Stimulated activated CD4-positive, alpha-beta T cell treated with anti-CD3 and anti-CD28 coated beads, Interleukin-1b, Interleukin-23, amount 100 ng/mL, for 24 hours (primary cell): ENCODE measurements at places on chromosomes 7 and 10.

- DNase-seq, result no peak
These were observed 38.3 kb downstream of the EPHB4 start for GRCh38 chr7:100789055-100789454.

- DNase-seq, result no peak
These were observed 122.4 kb downstream of the MAPK8 start for GRCh38 chr10:48428896-48429295.

DNA sequence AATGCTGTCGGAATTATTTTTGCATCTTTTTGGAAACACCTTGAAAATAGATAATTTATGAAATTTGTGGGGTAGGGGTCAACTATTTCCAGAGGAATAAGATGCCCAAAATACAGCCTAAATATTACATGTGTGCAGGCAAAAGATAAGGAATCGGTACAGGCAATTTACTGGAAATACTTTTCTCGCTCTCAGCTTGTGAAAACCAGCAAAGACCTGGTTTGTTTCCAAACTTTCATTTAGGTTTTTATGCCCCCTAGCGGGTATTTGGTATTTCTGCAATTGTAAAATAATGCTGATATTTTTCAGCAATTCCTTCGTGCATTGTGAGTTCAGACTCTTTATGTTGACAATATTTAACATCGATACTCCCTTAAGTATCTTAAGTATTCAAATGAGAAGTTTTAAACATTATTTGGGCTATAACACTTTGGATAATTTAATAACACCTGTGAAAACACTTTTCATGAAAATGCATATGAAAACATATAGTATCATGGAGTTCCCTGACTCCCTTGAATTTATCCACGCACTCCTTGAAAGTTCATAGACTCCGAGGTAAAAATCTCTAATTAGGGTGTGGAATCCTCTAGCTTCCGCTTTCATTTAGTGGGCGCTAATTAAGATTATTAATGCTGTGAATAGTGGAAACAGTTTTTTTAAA lies 132.4 kb downstream of the TSPAN12 start:
- no peak for DNase-seq

DNA sequence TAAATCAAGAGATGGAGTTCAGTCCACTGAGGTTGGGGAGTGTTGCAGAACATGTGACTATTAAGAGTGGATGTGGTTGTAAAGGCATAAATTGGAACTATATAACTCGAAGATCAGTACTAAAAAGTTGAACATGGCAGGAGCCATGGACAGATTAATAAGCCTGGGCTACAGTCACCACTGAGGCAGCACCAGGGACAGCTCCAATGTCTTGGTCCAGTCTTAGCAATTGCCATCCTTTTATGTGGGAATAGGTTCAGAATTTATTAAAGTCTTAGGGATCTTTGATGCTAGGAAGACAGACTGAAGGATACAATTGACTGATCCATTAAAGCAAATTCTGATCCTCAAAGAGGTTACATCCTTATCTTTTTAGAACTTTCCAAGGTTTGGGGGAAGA lies 156.6 kb downstream of the ADRA2A start:
- DNase-seq, result no peak

- no peak for DNase-seq
These were observed 78.4 kb upstream of the DUSP5 start for GRCh38 chr10:110419265-110419664.

GRCh38 chr10:127017541-127018297 lies 112.5 kb downstream of the DOCK1 start:
- no peak for DNase-seq

- no peak for DNase-seq
These were observed 31.8 kb upstream of the ABCA13 start for GRCh38 chr7:48139459-48139858.

DNA sequence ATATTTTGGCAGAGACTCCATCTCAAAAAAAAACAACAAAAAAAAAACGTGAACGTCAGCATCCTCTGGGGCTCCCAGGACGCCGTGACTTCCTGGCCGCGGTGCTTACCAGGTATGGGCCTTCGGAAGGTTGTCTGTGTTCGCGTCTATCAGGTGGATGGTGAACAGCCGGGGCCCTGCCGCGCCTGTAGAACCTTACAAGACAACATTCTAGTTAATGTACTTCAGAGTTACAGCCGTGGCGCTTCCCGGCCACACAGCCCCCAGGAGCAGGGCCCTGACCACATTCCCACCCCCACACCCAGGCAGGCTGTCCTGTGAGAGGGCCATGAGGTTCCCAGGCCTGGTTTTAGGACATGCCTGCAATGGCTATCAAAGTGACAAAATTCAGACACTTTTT lies 111.0 kb downstream of the SMURF1 start:
- no peak for DNase-seq

GRCh38 chr10:100847440-100847839 lies 65.3 kb upstream of the SLF2 start:
- DNase-seq, result peak; percentile 39

- no peak for DNase-seq
These were observed 112.5 kb downstream of the WNT2 start for GRCh38 chr7:117210397-117210796.

- DNase-seq, result no peak
These were observed 17.4 kb downstream of the PSAP start for GRCh38 chr10:71833451-71834342.

DNA sequence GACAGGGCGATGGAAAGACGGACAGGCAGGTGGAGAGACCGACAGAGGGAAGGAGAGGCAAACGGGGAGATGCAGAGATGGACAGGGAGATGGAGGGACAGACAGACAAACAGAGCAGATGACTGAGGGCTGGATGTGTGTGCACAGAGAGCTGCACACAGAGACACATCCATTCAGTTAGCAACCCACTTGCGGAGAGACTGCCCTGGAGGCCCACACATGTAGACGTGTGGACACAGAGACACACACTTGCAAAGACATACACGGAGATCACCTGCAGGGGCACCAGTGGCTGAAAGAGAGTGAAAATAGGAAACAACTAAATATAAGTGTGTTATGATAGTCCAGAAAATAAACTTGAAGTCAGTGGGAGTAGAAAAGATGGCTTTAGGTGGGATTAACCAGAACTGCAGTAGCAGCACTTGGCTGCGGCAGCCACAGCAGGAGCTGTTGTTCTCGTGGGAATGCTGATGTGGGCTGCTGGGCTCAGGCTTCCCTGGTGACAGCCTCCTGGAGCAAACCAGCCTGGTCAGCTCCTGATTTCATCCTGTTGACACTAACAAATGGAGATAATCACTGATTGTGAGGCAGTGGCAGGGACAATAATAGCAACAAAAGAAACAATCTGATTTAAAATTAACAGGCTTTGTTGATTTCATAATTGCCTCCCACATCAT lies 134.1 kb downstream of the CCNY start:
- DNase-seq, result no peak

DNA sequence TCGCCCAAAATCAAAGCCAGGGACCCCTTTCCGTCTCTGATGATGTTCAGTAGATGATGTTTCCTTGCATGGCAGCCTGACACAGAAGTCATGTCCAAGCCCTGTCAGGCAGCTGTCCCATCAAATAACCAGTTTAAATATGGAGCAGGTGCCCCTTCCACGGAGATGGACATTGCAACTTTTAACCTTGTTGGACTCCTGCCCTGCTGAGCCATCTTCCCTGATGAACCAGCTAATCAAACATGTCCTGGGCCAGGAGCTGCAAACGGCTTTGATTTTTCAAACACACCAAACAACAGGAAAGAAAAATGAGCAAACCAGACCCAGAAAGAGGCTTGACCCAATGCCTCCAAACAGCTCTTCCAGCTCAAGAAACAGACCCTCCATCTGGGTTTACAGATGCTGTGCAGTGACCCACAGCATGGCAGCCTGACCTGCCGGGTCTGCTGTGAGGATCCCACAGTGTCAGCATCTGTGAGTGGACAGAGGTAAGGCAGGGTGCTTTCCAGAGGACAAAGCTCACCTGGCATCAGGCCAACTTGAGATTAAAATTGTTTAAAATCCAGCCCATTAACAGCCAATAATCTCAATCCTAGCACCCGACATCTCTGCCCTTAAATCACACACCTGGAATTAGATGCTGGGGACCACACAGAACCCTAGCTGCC lies 372.6 kb downstream of the GRID1 start:
- no peak for DNase-seq

DNA sequence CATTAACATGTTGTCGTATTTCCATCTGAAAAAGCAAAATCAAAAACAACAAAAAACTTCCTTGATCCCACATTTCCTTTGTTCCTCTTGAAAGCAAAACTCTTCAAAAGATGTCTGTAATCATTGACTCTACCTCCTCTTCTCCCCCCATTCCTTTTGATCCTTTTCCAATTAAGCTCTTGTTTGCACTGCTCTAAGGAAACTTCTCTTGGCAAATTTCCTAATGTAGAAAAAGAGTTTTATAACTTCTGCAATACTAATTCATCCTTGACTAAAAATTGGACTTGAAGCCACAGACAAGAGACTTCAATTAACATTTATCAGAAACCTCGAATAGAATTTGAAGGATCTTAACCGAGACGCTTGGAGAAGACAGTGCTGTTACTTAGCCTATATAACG lies 317.1 kb upstream of the SEMA3C start:
- no peak for DNase-seq

GRCh38 chr7:112296432-112296831 lies 89.9 kb downstream of the ZNF277 start:
- DNase-seq, result no peak

- DNase-seq, result no peak
These were observed 150.7 kb downstream of the BTAF1 start for GRCh38 chr10:92074126-92074887.

GRCh38 chr7:138116892-138117291 lies 40.6 kb downstream of the AKR1D1 start:
- DNase-seq, result no peak

- no peak for DNase-seq
These were observed 714.9 kb downstream of the KCNMA1 start for GRCh38 chr10:76922666-76923065.

GRCh38 chr10:114273910-114274309 lies 34.9 kb downstream of the VWA2 start:
- DNase-seq, result no peak

DNA sequence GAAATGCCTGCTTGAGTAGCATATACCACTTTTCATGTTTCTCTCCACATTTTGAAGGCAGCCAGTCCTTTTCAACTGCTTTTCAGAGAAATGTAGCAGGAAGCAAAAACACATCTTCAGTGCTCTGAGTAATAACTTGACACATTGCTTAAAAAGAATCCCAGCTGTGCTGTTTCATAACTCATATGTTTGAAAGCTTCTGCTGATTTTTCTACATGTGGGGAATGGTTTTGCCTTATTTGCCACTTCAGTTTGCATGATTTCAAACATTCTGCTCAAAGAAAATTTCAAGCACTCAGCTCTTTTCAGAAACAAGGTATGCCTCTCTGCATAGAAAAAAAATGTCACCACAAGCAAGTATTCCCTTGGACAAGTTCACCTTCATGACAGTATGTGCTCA lies 732.8 kb downstream of the POM121L12 start:
- DNase-seq, result no peak

DNA sequence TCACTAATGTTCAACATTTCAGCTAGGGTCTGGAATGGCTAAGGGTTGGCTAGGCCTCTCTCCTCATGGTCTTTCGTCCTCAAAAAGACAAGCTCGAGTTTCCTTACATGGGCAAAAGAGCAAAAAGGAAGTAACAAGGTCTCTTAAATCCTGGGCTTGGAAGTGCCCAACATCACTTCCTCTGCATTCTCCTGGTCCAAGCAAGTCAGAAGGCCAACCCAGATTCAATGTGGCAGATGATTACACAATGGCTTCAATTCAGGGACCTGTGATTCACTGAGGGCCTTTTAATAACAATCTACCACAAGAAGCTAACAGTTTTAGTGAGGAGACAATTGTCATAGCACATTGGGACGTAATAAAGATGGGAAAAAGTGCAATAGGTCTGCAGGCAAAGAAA lies 4.4 kb upstream of the NUP205 start:
- no peak for DNase-seq

DNA sequence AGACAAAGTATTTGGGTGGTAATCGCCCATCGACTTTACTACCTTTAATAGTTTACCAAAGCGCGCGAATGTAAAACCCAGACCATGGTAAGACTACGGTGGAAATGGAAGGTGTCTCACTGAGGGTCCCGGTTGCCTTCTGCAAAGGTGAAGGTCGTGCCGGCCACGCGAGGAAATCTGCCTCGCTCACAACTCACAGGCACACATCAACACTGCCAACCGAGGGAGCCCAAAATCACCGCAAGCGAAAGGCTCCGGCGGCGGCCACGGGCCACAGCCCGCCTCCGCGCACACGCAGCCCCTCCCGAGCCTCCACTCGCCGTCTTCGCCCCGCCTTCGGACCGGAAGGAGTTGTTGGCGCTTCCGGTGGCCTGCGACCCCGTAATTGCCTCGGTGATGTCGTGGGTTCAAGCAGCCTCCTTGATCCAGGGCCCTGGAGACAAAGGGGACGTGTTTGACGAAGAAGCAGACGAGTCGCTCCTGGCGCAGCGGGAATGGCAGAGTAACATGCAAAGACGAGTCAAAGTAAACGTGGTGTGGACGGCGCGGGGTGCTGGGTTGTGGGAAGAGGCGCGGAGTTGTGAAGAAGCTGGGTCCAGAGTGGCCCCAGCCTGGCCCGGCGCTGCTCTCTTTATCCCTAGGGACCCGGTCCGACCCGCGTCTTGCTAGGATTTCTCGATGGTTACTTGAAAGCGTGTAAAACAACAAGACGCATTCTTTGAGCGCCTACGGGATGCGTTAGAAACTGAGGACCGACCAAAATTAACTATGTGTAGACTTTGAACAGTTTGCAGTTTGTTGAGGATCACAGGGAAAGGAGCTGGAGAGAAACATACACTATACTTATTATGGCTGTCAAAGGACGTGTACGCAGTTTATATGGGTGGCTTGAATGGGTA lies at the start of gene YAE1:
Gene YAE1, plus strand, starts transcription at position 382 of the 899 bp plus-strand sequence. Its CDS starts 15 bp downstream, at position 397.
- peak; percentile 58 for DNase-seq

- no peak for DNase-seq
These were observed 616.0 kb downstream of the GATA3 start for GRCh38 chr10:8670461-8670860.

- peak; percentile 11 for DNase-seq
These were observed 909 bp upstream of the CC2D2B start for GRCh38 chr10:95906677-95907455.

GRCh38 chr7:131249003-131249402 lies 78.7 kb upstream of the MKLN1 start:
- DNase-seq, result no peak
